ENCODE measurements at places on chromosomes 16 and 17.
A peak's percentile ranks its signal among the peaks of the same experiment; 100 is the strongest.

DNA sequence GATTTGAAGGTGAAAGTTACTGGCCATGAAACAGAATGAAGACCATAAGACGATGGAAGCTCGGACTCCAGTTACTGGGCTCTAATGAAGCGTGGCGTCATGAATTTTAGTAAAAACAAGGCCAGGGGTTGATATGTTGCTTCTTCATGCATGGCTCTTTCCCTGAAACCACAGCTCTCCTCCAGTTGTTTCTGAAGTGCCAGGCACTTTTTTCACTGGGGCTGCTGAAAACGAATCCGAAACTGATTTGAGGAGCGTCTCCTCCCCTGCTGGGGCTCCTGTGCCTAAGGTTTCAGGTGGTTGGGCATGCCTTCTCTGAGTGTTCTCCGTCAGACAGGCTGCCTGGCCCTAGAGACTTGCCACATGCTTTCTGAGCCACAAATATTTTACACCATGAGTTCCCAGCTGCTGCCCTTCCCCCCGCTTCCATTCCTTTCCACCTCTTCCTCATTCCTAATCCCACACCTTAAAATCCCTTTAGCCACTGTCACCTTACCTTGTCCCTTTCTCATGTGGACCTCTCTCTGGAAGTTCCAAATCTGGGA is 3.7 kb upstream of the MYL4 start:
- DNase-seq = peak; percentile 71

- DNase-seq = no peak
Measured at GRCh38 chr17:10523064-10523463, 4.7 kb upstream of the MYH1 start.

DNA sequence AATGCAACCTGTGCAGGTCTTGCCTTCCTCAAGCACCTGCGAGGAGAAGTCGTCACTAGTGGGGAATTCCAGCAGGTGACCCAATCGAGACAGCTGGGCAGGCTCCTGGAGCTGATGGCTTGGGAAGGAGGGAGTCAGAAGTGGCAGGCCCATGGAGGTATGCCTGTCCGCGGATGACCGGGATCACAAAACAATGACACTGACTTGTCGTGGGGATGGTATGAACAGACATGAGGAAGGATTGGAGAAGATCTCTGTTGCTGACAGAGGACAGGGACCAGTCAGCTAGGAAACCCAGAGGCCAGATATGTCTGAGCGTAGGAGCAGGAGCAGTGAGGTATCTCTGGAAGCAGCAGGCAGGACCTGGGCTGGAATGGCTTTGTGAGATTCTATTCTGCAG is 233.3 kb downstream of the SOX9 start:
- no peak for DNase-seq

- DNase-seq = no peak
Measured at GRCh38 chr17:14205992-14206461, 30.6 kb downstream of the CDRT15 start.

DNA sequence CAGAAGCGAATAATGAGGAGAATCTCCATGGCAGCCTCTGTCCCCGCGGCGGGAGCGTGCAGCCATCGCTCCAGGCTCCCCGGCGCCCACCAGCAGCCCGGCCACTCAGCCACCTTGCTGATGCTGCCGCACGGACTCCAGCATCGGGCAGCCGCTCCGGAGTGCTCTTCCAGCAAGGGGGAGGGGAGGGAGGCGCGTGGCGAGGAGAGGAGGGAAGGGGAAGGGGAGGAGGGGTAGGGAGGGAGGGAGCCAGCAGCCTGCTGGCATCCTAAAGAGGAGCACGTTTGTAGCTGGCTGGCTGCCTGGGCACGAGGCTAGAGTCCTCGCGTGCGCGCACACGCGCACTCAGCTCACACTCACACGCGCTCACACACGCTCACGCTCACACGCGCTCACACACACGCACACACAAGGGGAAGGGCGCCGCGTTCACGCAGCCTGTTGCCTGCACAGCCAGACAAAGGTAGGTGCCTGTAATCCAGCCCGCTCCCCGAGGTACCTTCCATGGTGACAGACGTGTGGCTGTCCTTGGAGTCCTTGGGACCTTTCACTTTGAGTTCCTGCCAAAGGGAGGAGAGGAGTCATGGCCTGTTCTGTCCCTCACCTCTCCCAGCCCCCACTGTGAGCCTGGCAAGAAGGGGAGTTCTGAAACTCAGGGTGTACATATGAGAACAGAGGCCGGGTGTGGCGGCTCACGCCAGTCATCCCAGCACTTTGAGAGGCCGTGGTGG is 82.1 kb downstream of the TIMM22 start:
- DNase-seq = no peak

- no peak for DNase-seq
Measured at GRCh38 chr17:76633628-76634328, 9.8 kb downstream of the ST6GALNAC1 start.

- no peak for DNase-seq
Measured at GRCh38 chr16:77214411-77215138, 15.4 kb downstream of the SYCE1L start.

DNA sequence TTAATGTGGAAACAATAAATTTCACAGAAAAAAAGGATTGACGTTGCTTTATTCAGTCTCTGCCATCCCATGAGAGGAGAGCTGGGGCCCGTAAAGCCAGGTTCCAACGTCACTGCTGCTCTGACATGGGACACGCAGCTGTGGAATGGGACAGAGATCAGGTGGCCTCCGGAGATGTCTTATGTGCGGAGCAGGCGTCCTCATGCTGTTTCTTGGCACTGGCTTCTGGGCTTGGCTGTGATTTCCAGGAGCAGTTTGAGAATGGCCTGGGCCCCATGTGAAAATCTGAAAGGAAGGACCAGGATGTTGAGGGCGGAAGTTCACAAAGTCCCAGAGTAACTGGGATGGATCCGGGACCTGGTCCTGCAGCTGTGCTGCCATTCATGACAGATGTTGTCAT is 32.4 kb downstream of the NDEL1 start:
- no peak for DNase-seq

GRCh38 chr16:49472598-49472997 is 99.0 kb downstream of the C16orf78 start:
- no peak for DNase-seq

GRCh38 chr17:34167354-34167753 is 87.7 kb upstream of the CCL2 start:
- no peak for DNase-seq

DNA sequence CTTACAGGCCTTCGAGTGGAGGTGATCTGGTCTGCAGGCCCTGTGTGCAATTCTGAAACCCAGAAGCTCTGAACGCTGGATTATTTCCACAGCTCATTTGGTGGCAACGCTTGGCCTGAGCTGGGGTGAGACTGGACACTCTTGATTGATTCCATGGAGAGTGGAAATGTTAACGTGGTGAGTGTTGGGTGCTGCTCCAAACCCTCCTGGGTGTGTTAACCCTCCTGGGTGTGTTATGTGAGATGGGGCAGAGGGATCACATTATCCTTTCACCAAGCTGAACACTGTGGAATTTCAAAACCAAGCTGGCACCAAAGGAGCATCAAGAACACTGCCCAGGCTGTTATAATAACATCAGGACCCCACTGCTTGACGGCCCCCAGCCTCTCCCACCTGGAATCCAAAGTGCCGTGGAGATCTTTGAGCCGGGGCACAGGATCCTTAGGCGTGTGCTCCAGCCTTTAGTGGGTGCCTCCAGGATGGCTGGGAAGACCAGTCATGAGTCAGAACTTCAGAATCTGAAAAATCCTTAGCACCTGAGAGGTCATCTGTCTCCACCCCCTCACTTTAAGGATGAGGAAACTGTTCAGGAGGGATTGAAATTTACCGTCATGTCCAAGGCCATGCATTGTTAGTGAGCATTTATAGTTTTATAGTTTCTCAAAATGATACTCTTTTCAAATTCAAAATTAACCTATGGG is 75.0 kb downstream of the RPTOR start:
- no peak for DNase-seq

- no peak for DNase-seq
Measured at GRCh38 chr17:51217946-51218345, 41.9 kb downstream of the MBTD1 start.

- no peak for DNase-seq
Measured at GRCh38 chr16:22890976-22891375, 77.0 kb downstream of the HS3ST2 start.

DNA sequence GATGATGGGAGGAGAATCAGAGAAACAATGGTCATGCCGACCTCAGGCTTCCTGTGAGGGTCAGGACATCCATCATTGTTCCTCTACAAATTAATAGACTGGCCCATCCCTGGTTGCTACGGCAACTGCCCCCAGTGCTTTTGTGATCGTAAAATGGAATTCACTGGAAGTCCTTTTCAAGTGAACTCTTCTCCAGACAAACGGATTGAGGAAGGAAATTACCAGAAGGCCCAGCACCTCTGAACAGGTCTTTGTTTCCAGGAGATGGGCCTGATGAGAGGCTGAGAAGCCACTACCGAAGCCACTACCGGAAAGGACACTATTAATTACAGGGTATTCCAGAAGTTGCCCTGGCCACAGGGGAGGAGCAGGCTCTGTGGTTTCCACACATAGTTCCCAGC is 126.0 kb downstream of the MGAT5B start:
- no peak for DNase-seq

DNA sequence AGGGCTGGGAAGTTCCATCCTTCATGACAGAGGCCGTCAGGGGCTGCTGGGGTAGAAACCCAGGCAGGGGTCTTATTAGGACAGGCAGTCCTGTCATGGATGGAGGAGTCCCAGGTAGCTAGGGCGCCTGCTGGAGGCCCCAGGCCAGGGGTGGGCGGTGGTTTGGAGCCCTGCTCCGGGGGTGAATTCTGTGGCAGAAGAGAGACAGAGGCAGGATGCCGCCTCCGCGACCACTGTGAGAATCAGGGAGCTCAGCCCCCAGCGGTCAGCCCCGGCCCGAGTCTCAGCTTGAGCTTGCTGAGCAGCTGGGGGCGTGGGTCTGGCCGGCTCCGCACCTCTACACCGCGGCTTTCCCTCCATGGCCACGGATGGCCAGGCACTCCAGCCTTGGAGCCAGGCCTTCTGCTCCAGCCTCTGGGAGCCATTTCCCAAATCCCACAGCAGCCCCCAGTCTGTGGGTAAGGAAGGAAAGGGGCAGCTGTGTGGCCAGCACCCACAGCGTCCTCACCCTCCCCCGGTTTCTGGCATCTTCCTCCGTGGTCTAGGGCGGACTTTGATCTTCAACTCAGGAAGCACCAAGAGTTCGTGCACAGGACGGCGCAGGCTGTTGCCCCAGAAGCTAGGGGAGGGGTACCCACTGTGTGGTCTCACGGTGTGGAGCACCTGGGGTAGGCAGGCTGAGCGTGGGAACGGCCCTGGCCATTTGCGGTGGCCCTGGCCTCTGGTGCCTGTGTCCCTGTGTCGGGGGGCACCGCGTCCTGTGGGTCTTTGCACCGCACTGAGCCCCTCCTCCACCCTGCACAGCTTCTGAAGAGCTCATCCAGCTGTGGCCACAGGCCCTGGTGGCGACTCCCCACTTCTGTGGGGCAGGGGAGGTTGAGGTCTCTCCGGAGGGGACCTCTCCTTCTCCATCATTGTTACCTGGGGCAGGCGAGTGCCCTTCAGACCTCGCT is 14.1 kb downstream of the CD7 start:
- DNase-seq = no peak

DNA sequence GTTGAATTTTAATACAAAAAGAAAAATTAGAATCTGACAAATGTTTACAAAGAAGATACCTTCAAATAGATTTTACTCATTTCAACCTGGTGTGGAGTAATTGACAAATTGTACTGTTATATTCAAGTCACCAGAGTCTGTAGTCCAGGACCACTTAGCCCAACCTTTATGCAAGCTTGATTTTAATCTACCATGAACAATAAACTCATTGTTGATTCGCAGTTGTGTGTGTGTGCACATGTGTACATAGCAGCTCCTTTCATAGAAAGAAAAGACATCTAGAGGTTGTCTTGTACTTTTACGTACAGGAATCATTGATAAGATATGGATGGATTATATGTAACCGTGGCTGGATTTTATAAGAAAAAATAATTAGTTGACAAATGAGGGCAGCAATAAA is 20.7 kb upstream of the LRRC37A start:
- no peak for DNase-seq

- DNase-seq = peak; percentile 26
Measured at GRCh38 chr17:43702637-43703036, 40.9 kb upstream of the MEOX1 start.

DNA sequence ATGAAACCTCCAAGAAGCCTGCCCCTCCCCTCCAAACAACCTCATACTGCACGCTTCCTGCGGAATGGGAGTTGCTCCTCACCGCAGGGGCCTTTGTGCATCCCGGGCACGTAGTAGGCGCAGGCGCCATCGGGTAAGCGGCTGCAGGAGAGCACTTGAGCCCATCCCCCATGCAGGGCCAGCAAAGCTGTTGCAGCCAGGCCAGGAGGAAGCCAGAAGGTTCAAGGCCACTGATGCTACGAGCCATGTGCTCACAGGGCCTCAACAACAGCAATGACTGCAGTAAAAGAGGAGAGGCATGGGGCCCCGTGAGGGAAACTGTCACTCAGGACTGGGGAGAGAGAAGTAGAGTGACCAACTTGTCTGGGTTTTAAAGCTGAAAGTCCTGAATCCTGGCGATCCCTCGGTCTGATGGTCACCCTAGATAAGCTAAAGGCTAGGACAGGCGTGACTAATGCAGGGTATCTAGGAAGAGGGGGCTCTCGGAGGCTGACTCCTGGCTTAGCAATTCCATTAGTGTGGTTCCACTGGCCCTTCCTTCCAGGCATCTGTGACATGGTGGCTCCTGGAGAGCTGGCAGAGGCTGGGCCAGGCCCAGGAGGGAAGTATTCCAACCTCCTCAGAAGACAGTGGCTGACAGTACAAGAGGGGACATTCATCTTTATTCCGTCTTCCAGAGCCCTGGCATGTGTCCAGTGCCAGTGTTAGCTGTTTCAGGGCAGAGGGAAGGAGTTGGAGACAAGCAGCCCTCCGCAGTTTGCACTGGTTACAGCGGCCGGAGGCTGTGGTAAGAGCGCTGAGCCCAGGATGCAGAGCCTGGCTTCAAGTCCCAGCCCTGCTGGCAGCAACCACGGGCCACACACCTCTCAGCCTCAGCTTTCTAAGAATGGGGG is 20.8 kb downstream of the GOSR2 start:
- peak; percentile 37 for DNase-seq

DNA sequence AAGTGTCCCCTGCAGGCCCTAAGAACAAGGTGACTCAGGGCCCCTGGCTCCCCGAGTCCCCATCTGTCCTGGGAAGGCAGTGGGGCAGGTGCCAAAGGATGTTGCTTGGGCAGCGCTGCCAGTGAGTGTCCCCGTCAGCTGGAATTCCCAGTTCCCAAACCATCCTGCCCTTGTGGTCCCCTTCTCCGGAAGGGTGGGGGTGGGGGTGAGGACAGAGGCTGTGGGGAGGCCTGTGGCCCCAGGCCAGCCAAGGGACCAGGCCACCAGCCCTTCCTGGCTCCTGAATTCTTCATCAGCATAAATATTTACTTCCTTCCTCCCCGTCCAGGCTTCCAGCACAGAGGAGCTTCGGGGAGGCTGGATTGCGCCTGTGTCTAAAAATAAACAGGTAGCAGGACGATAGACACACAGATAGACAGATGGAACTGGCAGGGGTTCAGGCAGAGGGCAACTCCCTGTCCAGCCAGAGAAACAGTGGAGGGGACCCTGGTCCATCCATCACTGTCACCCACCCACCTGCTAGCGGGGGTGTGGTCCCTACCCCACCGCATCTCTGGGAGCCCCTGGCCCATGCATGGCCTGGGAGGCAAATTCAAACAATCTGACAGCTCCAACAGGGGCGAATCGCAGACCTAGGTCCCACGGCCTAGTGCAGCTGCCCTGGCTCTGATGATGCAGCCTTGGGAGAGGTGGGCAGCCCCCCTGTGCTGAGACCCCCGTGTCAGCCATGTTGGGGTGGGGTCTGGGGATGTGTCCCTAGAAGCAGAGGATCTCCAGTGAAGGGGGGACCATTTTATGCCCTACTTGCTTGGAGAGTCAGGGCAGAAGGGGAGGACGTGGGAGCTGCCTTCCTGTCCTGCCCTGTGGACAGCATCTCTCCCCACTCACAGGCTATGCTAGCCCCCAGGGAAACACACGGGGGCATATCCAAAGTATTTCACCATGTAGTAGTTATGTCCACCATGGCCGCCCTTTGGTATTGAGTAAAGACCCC is 13.2 kb downstream of the GLIS2 start:
- DNase-seq = no peak

All from GM03348 (cell line).